Stomach (tissue), 19 donors: ENCODE measurements at places on chromosomes 13 and 19. TPM values are rescaled to one million over a fixed set of nuclear protein-coding genes. Genes with fewer than 3 reads are reported as not detected.

DNA sequence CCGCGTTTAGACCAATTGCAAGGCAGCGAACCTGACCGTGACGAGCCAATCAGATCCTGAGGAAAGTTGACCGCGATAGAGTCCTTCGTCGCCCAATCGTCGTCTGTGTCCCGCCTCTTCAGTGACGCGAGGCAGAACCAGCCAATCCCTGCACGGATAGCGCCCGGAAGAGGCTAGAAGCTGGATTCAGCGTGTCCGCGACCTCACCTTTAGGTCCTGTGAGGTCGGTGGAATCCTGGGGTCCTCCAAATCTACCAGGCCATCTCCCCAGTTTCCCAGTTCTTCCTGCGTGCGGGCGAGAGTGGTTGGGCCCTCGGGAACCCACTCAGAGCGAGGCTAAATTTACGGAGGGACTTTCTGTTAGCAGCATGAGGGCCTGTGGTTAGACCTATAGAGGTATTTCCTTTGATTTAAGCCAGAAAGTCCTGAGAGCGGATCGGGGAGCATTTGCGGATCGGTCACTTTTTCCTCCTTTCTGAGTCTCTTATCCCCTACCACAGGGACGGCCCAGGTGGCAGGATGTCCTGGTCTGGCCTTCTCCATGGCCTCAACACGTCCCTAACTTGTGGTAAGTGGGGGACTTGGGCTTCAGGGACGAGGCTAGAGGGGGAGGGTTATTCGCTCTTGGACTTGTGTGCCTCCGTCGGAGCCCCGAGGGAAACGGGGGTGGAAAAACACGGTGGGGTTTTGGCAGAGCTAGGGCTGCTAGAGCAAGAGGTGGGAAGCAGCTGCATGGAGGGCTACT, at the start of gene MRPS12:
Gene MRPS12 (plus strand): TSS at position 169 of the 745 bp plus-strand sequence. CDS start 351 bp downstream, at position 520.
- peak; percentile 98 for DNase-seq
- H3K36me3 ChIP-seq: peaks cover 8% of the 10 kb centered on the region
- peaks cover 36% of the 10 kb centered on the region for H3K4me1 ChIP-seq
- H3K4me3 ChIP-seq: peak within 1 kb of the TSS; percentile 75
- peak within 1 kb of the TSS; percentile 91 for H3K27ac ChIP-seq

The TMTC4 gene
- total RNA-seq: 7.0 TPM

- H3K4me3 ChIP-seq: no peak overlapping the region
- peaks cover 53% of the 10 kb centered on the region for H3K4me1 ChIP-seq
Observed at GRCh38 chr19:45784096-45784495, 1.8 kb upstream of the DMPK start.

DNA sequence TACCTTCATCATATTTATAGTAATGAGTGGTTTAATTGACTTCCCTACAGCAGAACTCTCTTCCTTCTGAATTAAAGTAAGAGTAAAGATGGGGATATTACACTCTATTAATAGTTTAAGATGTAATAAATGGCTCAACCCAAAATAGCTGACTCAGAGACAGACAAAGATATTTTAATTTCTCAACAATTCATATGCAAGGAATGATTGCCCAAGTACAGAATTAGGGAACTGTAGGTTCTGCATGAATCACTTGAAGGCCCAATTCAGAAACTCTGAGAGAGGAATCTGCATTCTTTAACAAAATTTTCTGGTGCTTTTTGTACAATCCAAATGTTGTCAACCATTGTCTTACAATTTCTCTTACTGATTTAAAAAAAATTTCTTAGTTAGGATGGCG, 42.9 kb upstream of the PCDH9 start:
- no peaks in the 10 kb centered on the region for H3K36me3 ChIP-seq
- H3K4me3 ChIP-seq: no peak overlapping the region
- H3K4me1 ChIP-seq: no peaks in the 10 kb centered on the region
- no peak for DNase-seq
- H3K27ac ChIP-seq: no peak overlapping the region

- H3K4me3 ChIP-seq: no peak overlapping the region
- H3K4me1 ChIP-seq: peaks cover 10% of the 10 kb centered on the region
- H3K36me3 ChIP-seq: no peaks in the 10 kb centered on the region
- H3K27ac ChIP-seq: no peak overlapping the region
- no peak for DNase-seq
- no peaks in the 10 kb centered on the region for H3K27me3 ChIP-seq
Observed at GRCh38 chr13:75444016-75444415, 38.0 kb downstream of the TBC1D4 start.

DNA sequence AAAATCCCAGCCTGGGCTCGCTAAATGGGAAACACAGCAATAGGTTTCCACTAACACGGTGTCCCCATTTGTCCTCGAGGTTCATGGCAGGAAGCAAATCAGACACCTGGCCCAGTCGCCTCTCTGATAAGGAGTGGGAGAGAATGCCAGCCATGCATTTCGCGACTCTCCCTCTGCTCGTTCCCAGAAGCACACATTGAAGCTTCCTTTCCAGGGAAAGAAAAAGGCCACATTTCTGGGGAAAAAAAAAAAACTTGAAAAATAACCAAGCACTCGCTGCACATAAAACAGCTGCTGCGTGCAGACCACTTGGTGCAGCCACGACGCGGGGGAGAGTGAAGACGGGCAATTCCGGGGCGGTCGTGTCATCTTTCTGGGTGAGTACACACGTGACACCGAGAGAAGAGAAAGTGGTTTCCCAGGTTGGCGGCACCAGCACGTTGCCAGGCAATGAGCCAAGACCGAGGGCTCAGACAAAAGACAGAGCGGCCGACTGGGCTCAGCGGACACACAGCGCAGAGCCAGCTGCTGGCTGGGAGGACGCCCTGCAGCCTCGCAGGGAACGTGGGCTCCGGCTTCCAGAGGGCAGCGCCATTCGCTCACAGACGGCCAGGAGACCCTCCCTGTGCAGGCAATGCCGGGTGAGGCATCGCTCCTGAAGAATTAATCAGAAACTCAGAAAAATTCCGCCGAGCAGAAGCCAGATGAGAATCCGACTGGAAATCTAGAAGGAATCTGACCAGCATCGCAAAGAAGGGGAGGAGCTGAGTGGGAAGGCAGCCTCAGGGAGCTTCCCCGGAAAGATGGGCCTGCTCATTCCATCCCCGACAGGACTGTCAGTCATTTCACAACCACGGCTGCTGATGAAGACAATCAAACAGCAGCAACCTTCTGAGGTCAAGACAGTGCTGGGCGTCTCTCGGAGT, 83.2 kb upstream of the IRS2 start:
- peaks cover 6% of the 10 kb centered on the region for H3K4me1 ChIP-seq
- H3K27ac ChIP-seq: peak overlapping the region; percentile 49
- H3K4me3 ChIP-seq: peak overlapping the region; percentile 33
- no peaks in the 10 kb centered on the region for H3K36me3 ChIP-seq
- H3K27me3 ChIP-seq: no peaks in the 10 kb centered on the region

GRCh38 chr13:44906713-44907112, 82.6 kb downstream of the NUFIP1 start:
- no peaks in the 10 kb centered on the region for H3K36me3 ChIP-seq
- no peak overlapping the region for H3K4me3 ChIP-seq
- DNase-seq: peak; percentile 88
- H3K27ac ChIP-seq: peak overlapping the region; percentile 43

- H3K4me1 ChIP-seq: peaks cover 14% of the 10 kb centered on the region
- H3K36me3 ChIP-seq: no peaks in the 10 kb centered on the region
- H3K4me3 ChIP-seq: peak overlapping the region; percentile 53
Observed at GRCh38 chr19:3274942-3275582, 50.6 kb downstream of the CELF5 start.

- H3K4me1 ChIP-seq: peaks cover 9% of the 10 kb centered on the region
- H3K27me3 ChIP-seq: no peaks in the 10 kb centered on the region
- no peak overlapping the region for H3K27ac ChIP-seq
- peak; percentile 59 for DNase-seq
- peaks cover 48% of the 10 kb centered on the region for H3K36me3 ChIP-seq
Observed at GRCh38 chr19:18167975-18168645, 5.5 kb upstream of the IFI30 start.

DNA sequence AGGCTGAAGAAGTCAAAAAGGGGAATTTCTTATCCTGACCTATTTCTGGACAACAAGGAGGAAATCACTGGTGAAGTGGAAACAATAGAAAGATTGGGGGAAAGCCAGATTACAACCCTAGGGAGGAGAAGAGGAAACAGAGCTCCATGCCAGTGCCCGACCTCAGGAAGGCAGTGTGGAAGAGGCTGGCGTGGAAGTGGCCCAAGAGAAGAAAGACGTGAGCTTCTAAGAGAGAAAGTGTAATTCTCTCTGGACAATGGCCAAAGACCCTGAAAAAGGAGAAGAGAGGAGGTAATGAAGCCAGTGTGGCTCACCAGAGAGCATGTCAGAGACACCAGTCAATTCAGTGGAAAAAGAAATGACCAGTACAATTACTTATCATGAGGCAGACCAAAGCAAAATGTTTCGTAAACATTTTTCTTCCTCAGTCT, 52.6 kb upstream of the URAD start:
- peaks cover 14% of the 10 kb centered on the region for H3K27me3 ChIP-seq
- no peak overlapping the region for H3K27ac ChIP-seq
- no peaks in the 10 kb centered on the region for H3K4me1 ChIP-seq
- H3K4me3 ChIP-seq: no peak overlapping the region
- no peaks in the 10 kb centered on the region for H3K36me3 ChIP-seq

DNA sequence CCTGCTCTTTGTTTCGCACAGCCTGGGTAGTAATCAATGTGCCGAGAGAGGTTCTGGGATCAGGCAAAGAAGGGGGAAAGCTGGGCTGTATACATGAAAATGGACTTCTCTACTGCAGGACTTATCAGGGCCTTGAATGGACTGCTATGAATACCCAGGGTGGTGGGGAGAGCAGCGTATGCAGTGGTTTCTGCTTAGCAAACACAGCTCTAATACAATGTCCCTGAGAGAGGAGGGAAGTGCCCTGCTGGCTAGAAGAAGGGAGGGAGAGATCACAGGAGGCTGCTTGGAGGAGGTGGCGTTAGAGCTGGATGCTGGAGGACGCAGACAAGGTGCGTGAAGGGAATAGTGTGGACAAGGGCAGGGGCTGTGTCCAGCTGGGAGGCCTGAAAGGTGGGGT, 116.1 kb downstream of the PTPRS start:
- H3K4me1 ChIP-seq: peaks cover 5% of the 10 kb centered on the region
- no peak for DNase-seq
- H3K27ac ChIP-seq: no peak overlapping the region
- H3K4me3 ChIP-seq: no peak overlapping the region
- H3K27me3 ChIP-seq: no peaks in the 10 kb centered on the region

- no peaks in the 10 kb centered on the region for H3K36me3 ChIP-seq
- no peak overlapping the region for H3K27ac ChIP-seq
- no peaks in the 10 kb centered on the region for H3K27me3 ChIP-seq
- DNase-seq: no peak
- H3K4me1 ChIP-seq: no peaks in the 10 kb centered on the region
- no peak overlapping the region for H3K4me3 ChIP-seq
Observed at GRCh38 chr19:16033721-16034120, 42.6 kb upstream of the TPM4 start.

- peak; percentile 75 for DNase-seq
- H3K27me3 ChIP-seq: peaks cover 5% of the 10 kb centered on the region
- H3K4me3 ChIP-seq: no peak overlapping the region
Observed at GRCh38 chr19:4742723-4743646, 19.3 kb upstream of the DPP9 start.

DNA sequence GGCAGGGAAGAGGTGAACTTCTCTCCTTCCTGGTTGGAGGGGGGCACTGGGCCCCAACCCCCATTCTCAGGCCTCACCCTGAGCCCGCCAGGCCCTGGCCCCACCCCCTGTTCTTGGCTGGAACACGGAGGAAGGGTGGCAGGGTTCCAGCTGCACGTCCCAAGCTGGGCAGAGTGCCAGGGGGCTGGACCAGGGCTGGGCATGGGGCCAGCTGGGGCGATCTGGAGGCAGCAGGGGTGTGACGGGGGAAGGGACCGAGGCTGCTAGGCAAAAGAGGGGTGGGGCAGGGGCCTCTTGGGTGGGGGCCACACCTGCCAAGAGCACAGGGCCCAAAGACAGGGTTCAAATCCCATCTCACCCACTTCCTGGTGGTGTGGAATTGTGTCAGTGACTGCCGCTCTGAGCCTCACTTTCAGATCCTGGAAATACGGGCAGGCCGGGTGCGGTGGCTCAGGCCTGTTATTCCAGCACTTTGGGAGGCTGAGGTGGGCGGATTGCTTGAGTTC, 2.2 kb downstream of the HIF3A start:
- peaks cover 78% of the 10 kb centered on the region for H3K4me1 ChIP-seq
- H3K36me3 ChIP-seq: peaks cover 8% of the 10 kb centered on the region
- no peaks in the 10 kb centered on the region for H3K27me3 ChIP-seq
- H3K27ac ChIP-seq: peak overlapping the region; percentile 93
- peak; percentile 99 for DNase-seq
